Right forelimb (tissue), 1 donor: ENCODE measurements at places on chromosomes 13 and 19.

- no peak for DNase-seq
These were observed 5.0 kb downstream of the PPP1R37 start for GRCh38 chr19:45097776-45098520.

GRCh38 chr13:25731037-25731436, 320.8 kb downstream of the SHISA2 start:
- DNase-seq: no peak

GRCh38 chr13:112161521-112162301, 94.8 kb downstream of the SOX1 start:
- DNase-seq: peak; percentile 17

- DNase-seq: no peak
These were observed 38.3 kb upstream of the C19orf12 start for GRCh38 chr19:29753190-29753933.

DNA sequence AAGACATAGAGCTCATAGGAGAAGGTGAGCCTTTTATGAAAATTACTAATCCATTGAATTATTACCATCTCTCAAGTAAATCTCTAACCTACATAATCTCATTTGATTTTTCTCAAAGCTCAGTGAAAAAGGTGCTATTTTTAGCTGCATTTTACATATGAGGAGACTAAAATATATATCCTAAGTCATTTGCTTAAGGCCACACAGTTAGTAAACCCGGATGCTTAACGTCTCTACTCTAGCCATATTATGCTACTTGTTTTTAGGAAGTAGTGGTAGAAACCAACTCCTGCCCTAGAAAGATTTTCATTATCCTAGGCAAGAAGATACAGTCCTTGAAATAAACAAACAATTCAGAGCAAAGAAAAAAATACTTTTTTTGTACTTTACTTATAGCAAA, 108.9 kb downstream of the RBM26 start:
- no peak for DNase-seq

DNA sequence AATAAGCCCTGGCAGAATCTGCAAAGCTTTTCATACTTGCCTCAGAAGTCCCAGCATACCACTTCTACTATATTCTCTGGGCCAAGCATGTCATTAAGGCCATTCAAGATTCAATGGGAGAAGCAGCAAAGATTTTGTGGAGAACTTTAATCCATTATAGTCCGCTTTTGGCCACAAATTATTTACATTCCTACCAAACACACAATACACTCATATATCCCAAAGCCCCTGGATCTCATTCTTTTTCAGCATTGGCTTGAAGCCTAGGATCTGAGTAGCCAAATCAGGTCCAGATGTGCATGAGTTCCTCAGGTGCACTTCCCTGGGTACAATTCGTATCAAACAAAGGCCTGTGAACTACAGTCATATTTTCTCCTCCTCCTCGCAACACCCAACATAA, 203.4 kb downstream of the NDFIP2 start:
- DNase-seq: no peak

DNA sequence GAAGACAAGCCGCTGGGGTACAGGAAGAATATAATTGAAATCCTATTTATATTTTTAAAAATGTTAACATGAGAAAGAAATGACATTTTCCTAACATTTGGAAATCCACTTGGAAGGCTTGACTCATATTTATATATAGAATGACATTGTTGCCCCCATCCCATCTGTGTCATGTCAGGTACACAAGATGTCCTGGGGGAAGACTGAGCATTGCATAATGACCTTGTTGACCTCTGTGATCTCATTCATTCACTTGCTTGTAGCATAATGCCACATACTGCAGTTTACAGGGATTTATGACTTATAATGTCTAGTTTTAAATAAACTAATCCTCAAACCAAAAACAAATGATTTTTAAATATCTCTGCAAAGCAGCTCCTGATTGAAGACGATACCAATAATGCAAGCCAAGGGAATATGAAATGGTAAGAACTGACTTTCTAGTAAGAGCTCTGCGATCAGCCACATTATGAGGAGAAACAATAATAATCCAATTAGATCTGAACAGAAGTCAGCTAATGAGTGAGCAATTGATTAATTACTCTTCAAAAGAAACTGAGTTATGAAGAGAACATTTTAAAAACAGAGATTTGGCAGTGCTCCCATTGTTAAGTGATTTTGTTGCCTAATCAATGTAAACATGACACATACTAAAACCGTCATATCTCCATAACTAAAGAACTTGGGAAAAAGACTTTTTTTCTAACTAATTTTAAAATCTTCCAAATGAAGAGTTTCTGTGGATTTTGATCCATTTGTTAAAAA, 21.2 kb upstream of the VWA8 start:
- no peak for DNase-seq

DNA sequence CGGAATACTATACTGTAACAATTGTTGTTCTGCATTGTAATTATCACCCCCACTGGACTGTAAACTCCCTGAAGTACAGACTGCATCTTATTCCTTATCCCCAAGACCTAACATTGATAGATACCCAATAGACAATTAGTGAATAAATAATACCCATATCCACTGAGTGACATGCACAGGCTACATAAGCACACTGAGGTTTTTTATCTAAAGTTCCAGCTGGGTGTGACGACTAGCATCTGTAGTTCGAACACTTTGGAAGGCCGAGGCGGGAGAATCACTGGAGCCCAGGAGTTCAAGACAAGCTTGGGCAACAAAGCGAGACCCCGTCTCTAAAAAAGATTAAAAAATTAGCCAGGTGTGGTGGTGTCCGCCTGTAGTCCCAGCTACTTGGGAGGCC, 2.5 kb downstream of the KPNA3 start:
- DNase-seq: no peak

- no peak for DNase-seq
These were observed 173.1 kb downstream of the POU4F1 start for GRCh38 chr13:78430166-78430791.

- DNase-seq: no peak
These were observed 23.3 kb upstream of the ZNF99 start for GRCh38 chr19:22807061-22807835.

DNA sequence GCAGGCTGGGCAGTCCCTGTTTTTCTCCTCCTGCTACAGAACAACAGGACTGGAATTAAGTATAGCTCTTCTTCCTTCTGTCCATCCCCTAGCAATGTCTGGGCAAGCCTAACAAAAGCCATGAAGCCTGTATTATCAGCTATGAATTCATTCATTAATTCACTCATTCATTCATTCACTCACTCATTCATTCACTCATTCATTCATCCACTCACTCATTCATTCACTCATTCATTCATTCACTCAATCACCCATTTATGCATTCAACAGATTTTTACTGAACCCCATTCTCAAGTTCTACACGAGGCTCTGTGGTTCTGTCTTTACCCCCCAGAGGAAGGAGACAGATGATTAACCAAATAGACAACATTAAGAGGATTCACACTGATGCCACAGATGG, 69.9 kb downstream of the CACNA1A start:
- DNase-seq: no peak

DNA sequence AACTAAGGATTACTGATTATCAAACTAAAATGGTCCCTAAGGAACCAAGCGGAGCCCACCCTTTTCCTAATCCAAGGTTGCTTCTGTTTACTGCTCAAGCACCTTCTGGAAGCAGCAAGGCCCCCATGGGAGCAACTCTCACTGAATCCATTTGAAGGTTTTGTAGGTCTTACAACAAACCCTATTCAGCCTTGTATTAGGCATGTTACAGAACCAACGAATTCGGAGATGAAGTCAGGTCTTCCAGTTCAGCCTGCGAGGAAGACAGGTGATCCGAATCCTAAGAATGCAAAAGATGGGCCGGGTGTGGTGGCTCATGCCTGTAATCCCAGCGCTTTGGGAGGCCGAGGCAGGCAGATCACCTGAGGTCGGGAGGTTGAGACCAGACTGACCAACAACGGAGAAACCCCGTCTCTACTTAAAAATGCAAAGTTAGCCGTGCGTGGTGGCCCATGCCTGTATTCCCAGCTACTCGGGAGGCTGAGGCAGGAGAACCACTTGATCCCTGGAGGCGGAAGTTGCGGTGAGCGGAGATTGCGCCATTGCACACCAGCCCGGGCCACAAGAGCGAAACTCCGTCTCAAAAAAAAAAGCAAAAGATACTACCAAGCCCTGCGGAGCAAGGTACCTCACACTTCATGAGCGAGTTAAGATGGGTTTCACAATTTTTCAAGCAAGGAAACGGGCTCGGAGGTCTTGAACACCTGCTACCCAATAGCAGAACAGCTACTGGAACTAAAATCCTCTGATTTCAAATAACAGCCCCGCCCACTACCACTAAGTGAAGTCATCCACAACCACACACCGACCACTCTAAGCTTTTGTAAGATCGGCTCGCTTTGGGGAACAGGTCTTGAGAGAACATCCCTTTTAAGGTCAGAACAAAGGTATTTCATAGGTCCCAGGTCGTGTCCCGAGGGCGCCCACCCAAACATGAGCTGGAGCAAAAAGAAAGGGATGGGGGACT, 609 bp downstream of the ZAR1L start:
- DNase-seq: no peak

DNA sequence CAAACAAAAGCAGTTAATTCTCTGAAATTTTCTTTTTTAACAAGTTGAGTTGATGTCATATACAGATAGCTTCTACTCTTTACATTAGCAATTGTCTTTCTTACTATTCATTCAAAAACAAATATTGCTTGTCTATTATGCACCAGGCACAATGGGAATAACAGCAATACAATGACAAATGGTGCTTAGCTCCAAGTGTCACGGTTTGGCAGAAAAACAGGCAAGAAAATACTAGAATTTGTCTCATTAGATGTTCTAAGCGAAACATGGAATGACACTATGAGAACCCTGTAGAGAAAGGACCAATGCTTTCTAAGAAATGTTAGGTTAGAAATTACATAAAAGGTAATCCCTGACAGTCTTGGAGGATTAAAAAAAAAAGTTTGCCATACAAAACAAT, 187.6 kb downstream of the PCDH9 start:
- DNase-seq: no peak

GRCh38 chr19:5466814-5467291, 11.6 kb downstream of the ZNRF4 start:
- peak; percentile 60 for DNase-seq

DNA sequence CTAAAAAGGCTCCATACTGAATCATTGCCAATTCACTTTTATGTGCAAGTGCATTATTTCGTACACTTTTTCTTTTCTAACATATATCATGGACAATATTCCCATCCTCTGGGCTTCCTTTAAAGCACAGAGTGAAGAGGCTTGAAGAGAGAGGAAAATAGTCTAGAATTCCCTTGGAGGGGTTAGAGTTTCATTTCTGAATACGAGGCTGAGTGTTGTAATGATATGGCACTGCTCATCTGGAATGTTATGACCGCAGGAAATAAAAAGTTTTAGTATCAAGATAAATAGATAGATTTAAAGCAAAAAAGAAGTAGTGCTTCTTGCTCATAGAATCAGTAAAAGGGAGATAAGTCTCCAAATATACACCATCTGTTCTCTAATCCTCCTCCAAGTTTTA, 412.3 kb upstream of the SLITRK1 start:
- DNase-seq: no peak

DNA sequence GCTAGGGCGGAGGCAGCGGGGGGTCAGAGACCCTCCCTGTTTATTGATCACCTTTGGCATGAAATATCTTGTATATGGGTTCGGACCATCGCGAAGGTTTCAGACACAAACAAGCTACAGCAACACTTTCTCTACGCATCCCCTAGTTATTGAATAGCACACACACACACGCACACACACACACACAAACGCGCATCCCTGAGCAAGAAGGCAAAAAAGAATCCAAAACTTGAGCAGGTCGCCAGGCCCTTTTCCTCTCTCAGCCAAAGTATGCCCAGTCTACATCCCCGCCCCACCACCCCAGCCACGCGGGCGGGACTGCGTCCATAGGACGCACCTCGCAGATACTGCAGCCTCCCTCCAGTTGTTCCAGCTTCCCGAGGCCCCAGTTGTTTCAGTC, 16.0 kb downstream of the POU4F1 start:
- DNase-seq: no peak

DNA sequence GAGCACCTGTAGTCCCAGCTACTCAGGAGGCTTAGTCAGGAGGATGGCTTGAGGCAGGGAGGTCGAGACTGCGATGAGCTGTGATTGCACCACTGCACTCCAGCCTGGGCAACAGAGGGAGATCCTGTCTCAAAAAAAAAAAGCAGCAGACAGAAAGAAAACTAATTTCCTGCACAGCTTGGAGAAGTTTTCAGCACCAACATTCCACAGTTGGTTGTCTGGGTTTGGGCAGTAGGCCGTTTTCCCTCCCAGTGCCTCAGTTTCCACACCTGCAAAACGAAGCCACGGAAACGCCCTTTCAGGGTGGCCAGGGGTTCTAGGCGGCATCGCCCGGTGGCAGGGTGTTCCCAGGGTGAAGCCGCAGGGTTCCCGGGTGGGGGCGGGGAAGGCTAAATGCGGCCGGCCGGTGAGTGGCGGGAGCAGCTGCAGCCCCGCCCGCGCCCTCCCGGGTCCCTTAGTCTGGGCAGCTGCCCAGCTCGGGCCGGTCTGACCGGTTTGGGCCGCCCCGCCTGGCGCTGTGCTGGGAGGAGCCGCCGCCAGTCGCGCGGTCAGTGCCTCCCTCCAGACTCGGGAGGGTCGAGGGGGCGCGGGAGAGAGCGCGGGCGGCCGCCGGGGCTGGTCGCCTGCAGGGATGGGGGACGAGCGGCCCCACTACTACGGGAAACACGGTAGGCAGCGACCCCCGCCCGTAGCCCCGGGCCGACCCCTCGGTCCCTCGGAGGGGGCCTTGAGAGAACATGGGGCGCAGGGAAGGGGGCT, at the start of gene SLC44A2:
Gene SLC44A2, plus strand, starts transcription at position 551 of the 759 bp plus-strand sequence. Its CDS starts 81 bp downstream, at position 632.
- DNase-seq: peak; percentile 90

DNA sequence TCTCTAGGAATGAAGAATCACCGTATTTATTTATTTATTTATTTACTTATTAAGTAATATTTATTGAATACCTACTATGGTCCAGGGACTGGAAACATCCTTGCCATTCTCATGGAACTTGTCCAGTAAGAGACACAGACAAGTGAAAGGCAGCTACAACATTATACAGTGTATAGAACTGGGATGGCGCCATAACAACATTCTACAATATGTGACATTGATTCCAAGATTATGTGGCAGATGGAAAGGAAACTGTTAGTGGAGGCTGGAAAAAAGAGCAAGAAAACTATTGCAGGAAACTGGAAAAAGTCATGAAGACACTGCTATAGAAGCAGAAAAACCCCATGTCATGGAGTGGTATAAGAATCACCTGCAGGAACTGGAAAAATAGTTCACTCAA, 9.4 kb upstream of the TBC1D4 start:
- DNase-seq: no peak

DNA sequence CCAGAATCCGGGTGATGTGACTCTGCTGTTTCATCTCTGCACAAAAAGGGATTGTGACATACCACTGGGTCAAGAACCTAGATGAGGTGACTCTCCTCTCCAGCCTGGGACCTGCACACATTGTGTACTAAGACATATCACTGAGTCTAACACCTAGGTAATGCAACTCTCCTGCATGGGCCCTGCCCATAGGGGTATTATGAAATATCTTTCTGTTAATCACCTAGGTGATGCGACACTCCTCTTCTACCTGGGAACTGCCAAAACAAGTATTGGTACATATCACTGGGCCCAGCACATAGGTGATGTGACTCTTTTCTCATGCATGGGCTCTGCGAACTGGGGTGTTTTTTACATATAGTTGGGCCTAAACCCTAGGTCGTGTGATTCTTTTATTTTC, 35.5 kb upstream of the ZNF254 start:
- no peak for DNase-seq
